ENCODE measurements at places on chromosomes 12 and 14.

DNA sequence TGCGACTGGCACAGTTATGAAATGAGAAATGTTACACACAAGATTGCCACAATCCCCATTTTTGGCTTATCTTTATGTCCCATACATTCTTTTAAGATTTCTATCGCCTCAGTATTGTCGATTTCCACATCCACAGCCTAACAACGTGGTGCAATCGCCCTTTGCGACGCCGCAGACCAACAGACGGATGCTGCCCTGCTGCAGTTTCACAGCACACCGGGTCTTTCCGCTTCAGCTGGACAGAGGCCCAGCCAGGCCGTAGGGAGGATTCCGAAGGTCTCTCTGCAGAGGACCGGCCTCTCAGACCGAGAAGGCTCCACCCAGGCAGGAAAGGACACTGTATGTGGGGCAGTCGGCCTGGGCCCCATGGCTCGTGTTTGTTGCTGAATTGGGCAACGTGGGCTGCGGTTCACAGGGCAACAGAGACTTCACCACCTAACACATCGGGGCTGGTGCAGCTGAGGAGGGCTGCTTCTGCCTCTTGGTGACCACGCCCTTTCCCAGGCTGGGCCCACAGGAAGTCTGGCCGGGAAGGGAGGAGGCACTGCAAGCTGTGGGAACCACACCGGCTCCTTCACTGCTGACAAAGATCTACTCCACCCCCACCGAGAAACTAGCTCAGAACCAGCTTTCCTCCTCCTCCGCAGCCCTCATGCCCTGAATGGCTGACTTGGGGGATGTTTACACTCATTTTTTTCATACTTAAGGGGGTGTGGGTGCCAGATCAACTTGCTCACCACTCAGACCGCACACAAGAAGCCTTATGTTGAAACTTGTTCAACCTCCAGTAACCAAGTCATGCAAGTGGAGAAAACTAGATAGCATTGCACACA lies 32.9 kb upstream of the MDM1 start:
- peak; percentile 26 for DNase-seq

- DNase-seq: no peak
Observed at GRCh38 chr12:127650626-127651025, 616.3 kb upstream of the TMEM132C start.

DNA sequence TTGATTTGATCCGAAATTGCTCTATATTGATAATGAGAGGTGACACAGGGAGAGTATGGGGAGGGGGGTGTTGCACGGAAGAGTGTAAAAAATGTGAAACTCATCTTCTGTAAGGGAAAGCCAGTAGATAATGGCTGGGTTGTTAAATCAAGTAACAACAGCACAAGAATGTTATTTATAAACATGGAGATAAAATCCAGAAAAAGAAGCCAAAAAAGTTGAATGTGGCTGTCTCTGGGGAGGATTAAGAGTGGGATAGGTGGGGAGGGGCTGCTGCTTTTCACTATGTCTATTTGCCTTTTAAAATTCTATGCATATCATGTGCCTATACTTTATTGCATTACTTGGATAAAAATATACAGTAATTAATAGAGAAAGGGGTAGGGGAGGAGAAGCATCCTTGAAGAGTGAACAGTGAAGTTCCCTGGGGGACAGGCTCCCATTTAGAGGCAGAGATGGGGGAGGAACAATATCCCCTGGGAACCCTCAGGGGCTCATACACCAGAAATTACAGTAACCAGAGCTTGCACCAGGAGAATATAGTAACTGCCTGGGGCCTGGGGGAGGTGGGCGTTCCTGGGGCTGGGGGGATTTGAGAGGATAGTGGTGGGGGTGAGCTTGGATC lies 39.2 kb upstream of the ANKRD9 start:
- DNase-seq: no peak

- DNase-seq: no peak
Observed at GRCh38 chr12:98002887-98003493, 512.4 kb upstream of the TMPO start.

- no peak for DNase-seq
Observed at GRCh38 chr14:102316338-102316742, 3.2 kb upstream of the ZNF839 start.

DNA sequence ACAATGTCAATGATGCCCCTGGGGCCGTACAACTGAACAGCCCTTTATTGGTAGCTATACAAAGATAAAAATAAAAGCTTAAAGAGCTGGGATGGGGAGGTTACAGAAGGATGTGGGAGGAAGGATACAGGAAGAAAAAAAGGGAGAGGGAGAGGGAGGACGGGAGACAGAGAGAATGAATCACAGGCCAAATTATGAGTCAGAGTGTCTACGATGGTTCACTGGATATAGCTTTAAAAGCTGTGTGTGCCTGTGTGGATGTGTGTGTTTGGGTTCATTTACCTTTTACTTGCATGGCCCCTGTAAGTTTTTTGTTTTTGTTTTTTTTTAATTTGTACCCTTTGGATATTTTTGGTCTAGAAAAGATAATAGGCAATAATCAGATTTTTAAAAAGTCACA lies 111.9 kb downstream of the CCDC60 start:
- no peak for DNase-seq

GRCh38 chr12:50157259-50157658 lies 9.9 kb downstream of the CERS5 start:
- no peak for DNase-seq

GRCh38 chr14:105258846-105259245 lies 10.5 kb downstream of the BTBD6 start:
- no peak for DNase-seq

DNA sequence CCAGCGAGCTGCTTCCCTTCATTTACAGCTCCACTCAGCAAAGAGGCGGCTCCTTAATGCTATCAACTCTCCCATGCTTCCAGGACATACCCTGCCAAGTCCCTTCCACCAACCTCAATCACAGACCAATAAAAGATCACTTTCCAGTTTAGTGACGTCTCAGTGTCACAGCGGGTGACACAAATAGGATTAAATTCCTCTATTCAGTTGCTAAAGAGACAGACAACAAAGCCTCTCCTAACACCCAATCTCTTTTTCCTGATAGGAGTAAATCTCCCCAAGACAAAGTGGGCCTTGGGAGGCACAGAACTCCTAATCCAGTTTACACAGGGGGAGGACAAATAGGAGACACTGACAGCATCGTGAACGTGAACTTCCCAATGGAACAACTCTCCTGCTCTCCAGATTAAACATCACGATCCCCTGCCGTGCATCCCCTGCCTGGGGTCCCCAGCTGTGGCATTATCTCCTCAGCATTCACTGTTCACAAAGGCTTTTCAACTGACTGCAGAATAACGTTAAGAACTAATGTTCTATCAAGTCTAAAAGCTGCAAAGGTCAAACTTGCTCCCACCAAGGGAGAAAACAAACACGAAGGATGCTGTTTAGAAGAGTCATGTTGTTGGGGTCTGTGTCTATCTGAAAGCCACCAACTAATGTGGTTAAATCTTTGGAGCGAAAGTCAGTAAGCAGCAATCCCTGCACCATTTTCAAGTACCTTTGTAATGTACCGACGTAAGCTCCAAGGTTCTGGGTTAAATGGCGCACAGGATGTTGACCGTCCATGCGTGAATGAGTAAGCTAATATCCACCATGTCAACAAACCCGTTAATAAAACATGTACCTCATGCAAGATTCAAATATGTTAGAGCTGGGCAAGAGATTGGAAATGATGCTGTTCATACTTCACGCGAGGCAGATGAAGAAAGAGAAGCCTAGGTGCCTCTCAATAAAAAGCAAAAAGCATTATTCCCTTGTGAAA lies 31.5 kb downstream of the TMEM132D start:
- no peak for DNase-seq

DNA sequence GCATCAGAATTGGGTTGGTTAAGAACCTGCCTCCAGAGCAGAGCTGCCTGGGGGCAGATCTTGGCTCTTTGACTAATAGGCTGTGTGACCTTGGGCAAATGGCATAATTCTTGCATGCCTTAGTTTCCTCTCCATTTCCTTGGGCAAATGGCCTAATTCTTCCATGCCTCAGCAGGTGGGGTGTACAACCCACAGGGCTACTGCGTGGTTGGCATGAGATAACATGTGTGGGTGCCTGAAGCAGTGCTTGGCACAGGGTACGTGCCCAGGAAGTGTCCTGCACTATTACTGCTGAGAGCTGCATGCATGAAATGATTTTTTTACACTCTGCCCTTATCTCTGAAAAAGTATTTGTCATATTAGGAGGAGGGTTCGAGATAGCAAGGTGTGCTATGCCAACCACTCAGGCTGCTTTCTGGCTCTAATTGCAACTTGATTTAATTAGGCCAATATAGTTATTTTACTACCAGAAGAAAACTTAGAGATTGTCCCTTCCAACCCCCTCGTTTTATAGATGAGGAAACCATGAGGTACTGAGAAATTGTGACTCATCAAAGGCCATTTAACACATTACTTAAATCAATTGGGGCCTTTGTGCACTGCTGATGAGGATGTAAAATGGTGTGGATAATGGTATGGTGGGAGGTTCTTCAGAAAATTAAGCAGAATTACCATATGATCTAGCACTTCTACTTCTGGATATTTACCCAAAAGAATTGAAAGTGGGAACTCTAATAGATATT lies 161.6 kb upstream of the HIF1A start:
- no peak for DNase-seq

DNA sequence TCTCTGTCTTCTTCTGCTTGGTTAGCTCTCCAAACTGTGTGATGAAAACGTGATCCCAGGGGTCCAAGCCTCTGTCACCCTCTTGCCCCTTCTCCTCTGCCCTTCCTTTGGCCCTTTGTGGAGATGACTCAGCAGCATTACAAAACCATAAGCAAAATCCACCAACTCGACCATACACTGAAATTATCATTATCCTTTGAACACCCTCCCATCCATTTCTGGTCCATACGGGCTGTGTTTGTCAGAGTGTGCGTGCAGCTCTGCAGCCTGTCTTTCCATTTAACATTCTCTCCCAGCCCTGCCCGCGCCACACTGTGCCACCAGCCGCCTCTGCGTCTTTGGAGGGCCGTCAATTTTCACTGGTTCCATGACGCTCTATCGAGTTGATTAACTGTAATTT lies 69.2 kb downstream of the SLC25A47 start:
- no peak for DNase-seq

- no peak for DNase-seq
Observed at GRCh38 chr14:89025561-89026236, 201.2 kb downstream of the TTC8 start.

DNA sequence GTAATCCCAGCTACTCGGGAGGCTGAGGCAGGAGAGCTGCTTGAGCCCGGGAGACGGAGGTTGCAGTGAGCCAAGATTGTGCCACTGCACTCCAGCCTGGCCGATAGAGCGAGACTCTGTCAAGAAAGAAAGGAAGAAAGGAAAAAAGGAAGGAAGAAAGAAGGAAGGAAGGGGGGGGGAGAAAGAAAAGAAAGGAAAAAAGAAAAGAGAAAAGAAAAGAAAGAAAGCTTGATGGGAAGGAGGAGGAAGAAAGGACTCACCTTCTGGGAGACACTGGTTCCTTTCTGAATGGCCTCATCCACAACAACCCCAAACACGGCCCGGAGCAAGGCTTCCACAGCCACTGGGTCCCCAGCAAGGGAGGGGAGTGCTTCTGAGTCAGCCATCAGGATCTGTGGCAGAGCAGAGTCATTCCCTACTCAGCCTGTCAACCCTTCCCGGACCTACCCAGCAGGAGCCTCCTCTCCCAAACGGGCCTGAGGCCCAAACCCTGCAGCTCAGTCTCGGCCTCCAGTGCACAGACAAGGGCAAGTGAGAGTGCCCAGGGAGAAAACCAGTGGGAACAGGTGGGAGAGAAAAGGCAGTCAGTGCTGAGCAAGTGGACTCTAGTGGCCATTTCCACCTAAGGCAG lies 7.3 kb upstream of the ZNF740 start:
- DNase-seq: no peak

DNA sequence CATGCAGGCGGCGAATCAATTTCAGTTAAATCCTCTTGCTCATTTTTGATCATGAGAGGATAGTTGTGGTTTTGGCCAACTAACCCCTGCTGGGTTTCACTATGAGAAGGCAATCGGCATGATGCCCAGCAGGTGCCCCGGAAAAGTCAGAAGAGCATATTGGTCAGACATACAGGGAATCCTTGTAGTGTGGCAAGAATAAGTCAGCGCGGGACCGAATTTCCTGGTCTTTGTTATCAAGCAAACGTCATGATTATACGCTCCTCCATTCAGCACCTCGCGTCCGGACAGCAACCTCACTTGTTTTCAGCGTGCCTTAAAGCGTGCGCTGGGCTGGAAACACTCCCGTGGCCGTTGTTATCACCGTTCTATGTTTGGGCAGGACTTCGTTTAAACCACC lies 1.8 kb downstream of the TBC1D30 start:
- DNase-seq: no peak

GRCh38 chr12:125971981-125972380 lies 906.7 kb downstream of the AACS start:
- DNase-seq: no peak

GRCh38 chr14:68140076-68140741 lies 320.6 kb downstream of the RAD51B start:
- no peak for DNase-seq

DNA sequence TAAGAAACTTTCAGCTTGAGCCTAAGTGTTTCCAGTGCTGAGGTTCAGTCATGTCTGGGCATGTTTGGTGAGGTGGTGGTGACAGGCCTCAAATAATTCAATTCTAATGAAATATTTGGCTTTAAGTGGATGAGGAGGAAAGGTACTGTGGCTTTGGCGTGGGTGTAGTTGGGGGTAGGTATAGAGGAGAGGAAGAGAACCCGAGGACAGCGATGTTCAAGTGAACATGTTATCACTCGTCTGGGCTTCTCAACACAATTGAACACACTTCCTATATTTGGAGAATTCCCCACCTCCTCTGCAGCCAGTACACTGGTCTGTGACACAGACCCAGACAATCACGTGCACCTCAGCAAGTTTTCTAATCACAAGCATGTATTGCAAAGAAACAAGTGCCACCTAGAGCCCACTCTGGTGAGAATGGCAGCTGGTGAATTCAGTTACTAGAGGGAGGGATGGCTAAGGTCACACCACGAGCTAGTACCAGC lies 53.0 kb downstream of the IFNG-AS1 start:
- no peak for DNase-seq

Measured in activated naive CD4-positive, alpha-beta T cell (primary cell).